ENCODE measurements at places on chromosomes 2 and 18.

- no peak for DNase-seq
Measured at GRCh38 chr2:32712870-32713269, 85.0 kb downstream of the TTC27 start.

- DNase-seq, result no peak
Measured at GRCh38 chr2:172745636-172746035, 10.0 kb downstream of the RAPGEF4 start.

DNA sequence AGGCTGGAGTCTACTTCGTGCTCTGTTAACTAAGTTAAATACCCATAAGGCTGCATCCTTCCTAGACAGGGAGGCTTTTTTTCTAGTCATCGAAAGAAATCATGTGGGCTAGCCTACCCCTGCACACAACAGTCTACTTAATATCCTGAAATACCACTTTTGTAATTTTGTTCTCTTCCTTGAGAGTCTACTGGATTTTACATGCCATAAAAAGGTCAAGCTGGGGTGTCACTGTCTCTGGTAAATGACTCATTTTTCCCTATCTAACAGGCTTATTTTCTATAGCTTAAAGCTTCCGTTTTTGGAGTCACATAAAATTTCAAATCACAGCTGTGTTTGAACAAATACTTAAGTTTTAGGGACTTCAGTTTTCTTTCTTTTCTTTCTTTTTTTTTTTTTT, 10.7 kb upstream of the STAM2 start:
- DNase-seq, result no peak

DNA sequence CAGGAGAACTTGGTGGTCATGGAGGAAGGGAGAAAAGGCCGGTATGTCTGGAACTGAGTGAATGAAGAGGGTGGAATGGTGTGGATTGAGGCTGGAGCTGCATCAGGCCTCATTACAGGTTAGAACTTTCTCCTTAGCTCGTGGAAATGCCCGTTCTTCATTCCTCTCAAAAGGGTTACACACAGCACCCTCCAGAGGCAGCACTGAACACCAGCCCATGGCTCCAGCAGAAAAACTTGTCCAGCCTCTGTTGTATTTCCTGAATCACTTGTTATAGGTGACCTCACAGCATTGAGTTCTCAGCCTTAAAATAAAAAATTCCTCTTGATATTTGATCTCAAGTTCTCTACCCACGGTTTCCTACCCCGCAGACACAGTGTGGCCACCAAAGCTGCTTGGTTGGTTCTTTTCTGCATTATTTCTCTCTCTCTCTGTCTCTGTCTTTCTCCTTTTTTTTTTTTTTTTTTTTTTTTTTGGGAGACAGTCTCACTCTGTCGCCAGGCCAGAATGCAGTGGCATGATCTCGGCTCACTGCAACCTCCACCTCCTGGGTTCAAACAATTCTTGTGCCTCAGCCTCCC, 89.6 kb downstream of the ITGB1BP1 start:
- no peak for DNase-seq

- DNase-seq, result no peak
Measured at GRCh38 chr18:79450289-79451080, 54.8 kb downstream of the NFATC1 start.
